Pulmonary artery endothelial cell (primary cell): ENCODE measurements at places on chromosomes 11 and 22. TPM values are rescaled to one million over a fixed set of nuclear protein-coding genes. Genes with fewer than 3 reads are reported as not detected.

DNA sequence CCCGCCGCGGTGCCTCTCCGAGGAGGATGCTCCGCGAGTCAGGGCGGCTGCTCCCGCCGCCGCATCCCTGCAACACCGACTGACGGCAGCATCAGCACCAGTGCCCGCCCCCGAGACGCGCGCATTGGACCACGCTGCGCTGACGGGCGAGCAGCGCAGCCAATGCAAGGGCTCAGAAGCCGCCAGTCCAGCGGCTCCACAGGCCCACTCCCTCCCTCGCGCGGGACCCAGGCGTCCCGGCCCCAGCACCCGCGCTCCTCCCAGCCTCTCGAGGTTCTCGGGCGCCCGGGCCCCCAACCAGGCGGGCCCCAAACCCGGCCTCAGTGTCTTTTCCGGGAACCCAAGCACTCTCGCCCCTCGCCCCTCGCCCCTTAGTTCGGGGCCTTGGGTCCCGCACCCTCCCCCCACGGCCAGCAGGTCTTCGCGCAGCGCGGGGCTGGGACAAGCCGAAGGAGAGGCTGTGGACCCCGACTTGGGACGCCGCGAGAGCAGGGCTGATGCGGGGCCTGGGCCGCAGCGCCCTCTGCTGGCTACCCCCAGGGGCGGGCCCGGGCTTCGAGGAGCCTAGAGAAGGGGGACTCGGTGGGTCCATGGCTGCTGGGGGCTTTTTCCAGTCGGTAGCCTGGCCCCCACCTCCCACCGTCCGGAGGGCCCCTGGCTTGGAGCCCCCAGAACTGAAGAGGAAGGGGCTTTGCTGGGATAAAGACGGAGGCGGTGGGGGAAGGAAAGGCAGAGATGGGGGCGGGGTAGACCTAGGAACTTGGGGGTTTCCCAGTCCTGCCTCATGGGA lies at the start of gene NRXN2:
TSS of gene NRXN2 (minus strand) at position 81 of the 790 bp plus-strand sequence. CDS start 9,498 bp downstream, outside the sequence.
- no peak for DNase-seq

DNA sequence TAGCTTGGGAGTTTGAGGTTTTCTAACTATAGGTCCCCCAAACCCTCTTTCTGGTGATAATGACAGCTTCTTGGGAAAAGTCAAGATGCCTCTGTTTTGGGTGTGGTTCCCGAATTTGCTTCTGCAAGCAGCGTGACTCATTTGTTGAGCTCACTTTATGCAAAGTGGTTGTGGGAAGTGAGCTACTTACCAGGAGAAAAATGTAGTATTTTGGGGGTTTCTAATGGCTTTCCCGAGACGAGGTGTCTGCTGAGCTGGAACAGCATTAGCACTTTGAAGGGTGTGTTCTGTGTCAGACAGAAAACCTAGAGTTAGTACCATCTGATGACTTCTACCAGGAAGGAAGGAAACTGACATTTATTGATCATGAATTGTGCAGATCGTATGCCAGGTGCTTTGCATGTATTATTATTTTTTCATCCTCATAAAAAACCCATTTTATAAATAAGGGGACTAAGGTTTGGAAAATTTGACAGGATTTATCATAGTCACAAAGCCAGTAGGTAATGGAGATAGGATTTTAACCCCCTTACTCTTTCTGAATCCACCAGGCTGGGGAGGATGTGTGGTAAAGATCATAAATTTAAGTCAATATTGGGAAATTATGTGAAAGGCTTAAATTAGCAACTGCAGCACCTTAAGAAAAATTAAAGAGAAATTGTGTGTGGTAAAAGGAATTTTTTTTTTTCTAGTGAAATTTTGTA lies 108.8 kb upstream of the CD44 start:
- no peak for DNase-seq

The IL17REL gene
- total RNA-seq: 0.04 and 0.20 TPM in 2 replicates

GRCh38 chr11:133834682-133835592 lies 10.4 kb downstream of the SPATA19 start:
- DNase-seq: no peak

The NPAS4 gene
- not detected in 2 replicates for total RNA-seq

DNA sequence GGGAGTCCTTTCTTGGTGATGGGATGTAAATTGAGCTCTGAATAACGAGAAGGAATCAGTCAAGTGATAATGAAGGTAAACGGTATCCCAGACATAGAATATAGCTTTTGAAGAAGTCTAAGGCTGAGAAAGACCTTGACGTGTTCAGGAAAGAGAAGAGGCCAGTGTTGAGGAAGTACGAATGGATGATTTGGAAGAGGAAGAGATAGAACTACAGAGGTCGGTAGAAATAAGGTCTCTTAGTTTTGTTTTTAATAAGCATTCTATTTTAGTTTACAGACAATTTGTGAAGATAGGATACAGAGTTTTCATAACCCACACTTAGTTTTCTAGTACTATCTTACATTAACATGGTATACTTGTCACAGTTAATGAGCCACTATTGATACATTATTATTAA lies 1598.1 kb downstream of the FAM181B start:
- no peak for DNase-seq

DNA sequence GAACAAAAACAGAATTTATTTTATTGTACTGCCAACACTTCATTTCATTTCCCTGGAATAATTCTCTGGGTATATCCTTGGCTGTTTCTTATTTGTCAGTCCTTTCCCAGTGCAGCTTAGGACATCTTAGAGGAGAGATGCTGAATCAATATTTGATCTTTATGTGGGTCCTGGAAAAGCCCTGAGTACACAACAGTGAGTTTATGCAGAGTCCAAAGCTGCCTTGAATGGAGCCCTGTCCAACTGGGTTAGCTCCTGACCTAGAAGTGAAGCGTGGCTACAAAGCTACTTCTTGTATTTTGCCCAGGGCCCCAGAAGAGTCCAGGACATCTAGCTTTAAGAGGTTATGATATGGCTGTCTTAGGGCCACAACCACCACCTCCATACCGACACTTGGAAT lies 378.0 kb upstream of the FAT3 start:
- no peak for DNase-seq

DNA sequence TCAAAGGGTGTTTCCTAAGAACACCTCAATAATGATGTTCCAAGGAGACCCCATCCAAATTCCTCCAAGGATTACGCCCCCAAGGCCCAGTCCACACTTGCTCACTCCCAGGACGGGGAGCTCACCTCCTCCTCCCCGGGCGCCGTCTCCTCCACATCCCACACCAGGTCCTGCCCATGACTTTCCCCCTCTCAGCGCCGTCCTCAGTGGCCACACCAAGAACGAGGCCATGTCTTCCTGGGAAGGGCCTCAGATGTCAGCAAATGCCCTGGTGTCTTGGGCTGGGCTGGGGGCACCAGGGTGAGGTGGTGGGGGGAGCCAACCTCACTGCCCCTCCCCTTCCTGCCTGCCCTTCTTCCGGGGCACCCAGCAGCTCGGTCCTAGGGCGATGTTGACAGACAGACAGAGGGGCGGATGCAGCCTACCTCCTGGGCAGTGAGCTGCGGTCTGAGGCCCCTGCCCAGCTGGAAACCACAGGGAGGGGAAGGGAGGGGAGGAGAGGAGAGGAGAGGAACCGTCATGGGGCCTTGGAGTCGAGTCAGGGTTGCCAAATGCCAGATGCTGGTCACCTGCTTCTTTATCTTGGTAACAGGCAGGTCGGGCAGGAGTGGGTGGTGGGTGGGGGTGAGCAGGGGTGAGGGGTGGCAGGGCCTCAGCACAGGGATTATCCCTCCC lies at the start of the genes C11orf21 and TSPAN32:
TSS of gene C11orf21 (minus strand) at position 288 of the 675 bp plus-strand sequence. CDS start at position 178, 110 bp downstream.
TSS of gene TSPAN32 (plus strand) at position 383 of the 675 bp plus-strand sequence. CDS start at position 520, 137 bp downstream.
- no peak for DNase-seq

The KDM2A gene
- 33.0 and 49.2 TPM in 2 replicates for total RNA-seq

DNA sequence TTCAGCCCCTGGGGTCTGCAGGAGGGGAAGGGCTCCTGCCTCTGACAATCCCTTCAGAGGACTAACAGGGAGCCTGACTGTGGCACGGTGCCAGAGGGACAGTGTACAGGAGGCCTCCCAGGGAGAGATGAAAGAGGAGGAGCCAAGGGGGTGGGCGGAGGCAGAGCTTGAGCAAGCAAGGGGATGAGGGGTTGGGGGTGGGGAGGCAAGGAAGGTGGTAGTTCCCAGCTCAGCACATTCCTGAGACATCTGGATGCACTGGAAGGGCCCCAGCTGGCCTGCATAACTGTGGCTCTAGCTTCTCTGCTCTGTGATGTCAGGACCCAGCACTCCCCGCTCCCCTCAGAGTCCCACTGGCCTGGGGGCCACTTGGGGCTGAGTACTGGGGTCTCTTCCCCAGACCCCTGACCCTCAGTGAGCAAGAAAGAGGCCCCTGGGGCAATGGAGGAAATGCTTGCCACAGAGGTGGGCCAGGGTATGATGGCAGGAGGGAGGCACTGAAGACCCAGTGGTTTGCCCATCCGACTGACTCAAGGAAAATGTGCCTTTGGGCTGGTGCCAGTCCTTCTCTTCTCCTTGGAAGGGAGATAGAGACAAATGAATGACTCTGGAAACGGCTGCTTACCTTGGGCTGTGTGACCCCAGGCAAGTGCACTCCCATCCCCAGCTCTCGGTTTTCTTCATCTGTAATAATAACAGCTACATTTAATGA lies 13.3 kb downstream of the CREB3L1 start:
- DNase-seq: no peak

DNA sequence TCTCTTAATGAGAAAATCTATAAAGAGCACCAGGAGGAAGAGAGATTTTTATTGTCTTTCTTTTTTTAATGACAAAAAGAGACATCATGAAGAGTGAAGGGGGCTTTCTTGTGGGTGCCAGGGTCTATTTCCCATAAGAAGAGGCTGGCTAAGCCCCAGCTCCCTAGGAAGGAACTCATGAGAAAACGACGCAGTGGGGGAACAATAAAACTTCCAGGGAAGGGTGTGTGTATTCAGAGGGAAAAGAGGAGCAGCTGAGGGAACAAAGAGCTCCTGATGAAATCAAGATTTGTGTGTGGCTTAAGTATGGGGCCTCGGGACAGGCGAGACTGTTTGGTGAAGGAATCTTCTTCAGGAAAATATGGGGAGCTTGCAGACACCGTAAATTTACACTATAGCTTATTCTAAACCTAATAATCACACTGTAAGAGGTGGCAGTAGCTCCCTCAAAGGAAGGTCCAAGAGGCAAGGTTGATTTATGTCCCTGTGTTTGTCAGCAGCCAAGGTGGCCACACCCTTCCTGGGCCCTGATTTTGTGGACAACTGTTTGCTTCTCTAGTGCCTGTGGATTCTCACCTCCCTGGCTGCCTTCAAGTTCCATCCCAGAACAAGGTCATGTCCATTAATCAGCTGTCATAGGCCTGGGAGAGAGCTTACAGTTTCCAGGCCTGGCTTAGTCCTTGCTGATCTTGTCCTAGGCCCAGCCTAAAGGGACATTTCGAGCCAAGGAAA lies 615.7 kb downstream of the INSC start:
- DNase-seq: no peak

DNA sequence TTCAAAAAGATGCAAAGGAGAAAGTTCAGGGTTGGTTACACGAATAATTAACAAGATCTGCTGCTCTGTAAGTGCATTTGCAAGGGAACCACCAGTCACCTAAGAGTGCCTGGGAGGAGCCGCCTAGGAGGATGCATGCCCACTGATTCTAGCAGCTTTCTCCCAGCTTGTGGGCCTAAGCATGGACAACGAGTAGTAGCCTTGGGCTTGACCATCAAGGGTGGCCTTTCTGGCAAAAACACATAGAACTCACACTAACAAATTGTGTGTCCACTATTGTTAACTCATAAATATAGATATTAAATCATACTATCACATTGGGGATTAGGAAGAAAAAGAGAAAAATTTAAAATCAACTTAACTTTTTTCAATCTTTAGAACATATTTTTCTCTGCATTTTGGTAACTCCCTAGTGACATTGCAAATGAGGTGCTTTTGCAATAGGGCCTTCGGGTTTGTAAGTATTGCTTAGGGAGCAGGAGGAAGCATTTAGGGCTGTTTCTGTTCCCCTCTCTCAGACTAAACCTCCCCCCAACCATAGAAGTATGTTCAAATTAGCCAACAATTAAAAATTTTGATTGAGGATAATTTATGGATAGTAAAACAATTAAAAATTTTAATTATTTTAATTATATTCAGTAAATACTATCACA lies 57.3 kb upstream of the CEP295 start:
- DNase-seq: no peak

The CRYBB3 gene
- not detected in 2 replicates for total RNA-seq

DNA sequence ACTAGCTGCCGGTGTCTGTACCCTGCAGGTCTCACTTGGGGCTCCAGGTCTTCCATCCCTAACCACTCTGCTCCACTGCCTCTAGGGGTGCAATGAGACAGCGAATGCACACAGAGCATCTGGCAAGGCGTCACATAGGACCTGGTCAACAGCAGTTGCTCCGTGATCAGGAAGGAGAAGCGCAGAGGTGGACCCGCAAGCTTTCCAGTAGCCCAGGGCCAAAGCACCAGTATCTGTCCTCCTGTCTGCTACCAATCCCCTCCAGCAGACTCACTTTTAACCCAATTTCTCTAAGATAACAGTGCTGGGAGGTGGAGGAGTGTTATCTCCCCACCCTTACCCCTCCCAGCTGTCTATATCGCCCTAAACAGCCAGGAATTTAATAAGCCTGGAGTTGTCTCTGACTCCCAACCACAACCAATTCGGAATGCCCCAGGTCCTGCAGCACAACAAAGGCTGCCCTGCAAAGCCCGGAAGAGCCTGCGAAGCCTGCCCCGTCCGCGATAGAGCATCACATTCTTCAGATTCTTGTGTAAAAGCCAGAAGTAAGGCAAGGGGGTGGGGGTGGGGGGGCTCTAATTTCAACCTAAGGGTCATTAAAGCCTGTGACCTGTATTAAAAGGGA lies 19.3 kb downstream of the MYH9 start:
- DNase-seq: peak; percentile 81

The SYT13 gene
- not detected in 2 replicates for total RNA-seq
